HFFc6 (cell line): ENCODE measurements at places on chromosomes 6 and 20.

DNA sequence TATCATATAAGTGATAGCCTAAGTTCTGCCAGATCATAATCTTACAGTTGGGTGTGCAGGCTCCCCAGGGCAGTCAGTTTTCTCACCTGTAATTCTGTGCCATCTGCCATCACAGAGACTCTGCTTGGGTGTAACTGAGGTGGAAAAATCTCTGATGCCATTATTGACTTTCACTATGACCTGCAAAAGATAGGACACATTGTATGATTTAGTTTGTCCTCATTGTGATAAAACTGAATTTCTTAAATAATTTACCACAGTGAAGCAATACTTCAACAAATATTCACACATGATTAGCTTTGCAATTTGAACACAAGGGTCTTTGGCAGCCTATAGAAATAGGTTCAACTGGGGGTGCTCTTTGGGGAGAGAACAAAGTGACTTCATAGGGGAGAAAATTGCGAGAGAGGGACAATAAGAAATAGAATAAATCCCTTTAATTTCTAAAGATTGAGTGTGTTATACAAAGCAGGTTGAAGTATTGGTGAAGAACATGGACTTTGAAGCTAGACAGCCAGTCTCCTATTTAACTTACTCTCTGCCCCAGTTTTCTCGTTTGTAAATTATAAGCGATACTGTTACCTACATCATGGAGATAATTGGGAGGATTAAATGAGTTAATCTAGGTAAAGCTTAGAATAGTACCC lies 27.3 kb downstream of the FAM229B start:
- DNase-seq: no peak

DNA sequence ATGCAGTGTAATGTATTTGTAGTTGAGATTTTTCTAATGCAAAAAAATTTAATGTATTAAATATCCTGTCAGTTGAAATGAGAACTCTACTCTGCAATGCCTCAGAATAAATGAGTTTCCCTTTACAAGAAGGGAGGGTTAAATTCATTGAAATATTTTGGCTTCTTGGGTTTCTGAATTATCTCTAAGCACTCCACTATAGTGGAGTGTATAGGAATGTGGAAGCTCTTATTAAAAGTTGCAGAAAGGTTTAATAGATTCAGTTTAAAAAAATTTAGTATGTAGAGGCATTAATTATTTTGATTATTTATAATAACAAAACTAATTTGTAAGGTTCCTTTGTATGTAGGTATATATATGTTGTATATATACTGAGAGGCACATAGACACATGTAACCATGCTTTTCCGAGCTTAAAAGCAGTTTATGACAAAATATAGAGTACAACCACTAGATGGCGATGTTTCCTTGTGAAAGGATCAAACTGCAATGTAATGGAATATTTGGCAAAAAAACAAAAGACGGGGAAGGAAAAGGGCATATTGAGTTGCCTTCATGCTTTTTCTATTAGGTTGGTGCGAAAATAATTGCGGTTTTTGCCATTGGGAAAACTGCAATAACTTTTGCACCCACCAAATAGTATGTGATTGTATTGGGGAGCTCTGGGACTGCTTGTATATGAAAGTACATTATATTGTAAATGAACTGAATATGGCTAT lies 144.2 kb downstream of the MYO6 start:
- peak; percentile 77 for DNase-seq

DNA sequence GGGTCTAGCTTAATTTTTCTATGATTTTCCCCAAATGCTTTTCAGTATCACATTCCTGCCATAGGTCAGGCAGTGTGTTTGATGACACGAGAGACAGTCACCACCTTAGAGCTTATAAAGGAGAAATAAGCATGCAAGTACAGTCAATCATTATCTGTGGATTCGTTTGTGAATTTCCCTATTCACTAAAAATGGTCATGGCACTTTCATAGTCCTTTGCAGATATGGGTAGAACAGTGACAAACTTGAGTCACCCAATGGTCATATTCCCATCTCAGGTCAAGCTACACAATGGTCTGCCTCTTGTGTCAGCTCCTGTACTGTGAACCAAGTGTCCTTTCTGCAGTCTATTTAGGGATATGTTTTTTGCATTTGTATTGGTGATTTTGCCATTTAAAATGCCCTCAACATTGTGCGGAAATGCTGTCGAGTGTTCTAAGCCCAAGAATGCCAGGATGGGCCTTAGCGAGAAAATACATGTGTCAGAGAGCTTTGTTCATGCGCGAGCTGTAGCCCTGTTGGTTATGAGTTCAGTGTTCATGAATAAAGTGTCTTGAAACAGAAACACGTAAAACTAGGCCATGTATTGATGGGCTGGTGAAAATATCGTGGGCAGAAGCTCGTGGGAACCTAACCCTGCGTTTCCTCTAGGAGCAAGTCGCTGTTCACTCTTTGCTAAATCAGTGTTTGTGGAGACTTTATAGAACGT lies 19.8 kb downstream of the SUMO4 start:
- no peak for DNase-seq

DNA sequence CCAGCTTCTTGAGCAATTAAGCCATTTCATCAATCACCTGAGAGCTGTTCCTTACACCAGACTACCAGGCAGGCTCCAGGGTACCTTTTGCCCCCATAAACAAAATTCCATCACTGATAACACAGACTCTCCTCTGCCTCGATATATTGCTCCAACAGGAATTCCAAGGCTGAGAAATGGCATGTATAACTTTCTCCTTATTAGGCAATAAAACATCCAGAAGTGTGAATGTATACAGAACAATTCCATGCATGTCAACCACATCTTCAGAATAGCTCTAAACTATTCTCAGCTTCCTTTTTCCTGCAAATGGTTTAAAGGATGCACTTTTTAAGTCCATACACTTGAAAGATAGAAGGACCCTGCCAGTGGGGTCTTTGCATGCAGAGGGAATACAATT lies 73.8 kb downstream of the EDN3 start:
- DNase-seq: no peak

DNA sequence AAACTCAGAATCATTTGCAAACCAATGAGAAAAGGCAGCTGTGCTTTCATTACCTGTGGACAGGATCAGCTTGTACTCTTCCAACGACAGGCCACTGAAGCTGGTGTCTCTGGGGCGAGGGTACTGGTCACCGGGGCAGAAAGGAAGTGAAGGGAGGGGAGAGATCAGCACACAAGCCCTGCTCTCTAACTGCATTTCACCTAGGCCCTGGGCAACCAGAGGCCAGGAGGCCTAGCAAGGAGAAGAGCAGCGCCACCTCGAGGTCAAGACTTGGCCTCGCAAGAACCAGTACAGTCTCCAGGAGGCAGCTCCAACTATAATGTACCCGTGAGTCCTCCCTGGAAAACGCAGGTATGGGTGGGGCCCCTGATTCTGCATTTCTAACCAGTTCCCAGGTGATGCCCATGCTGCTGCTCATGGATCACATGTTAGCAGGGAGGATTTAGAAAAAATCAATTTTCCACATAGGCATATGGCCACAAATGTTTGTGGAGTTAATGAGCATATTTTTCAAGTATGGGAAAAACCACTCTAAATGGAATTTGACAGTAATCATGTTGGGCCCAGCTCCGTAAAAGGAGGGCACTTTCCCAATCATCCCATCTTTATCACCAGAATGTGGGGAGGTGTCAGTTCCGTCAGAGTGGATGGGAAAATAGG lies 11.0 kb downstream of the UQCC2 start:
- DNase-seq: peak; percentile 63

DNA sequence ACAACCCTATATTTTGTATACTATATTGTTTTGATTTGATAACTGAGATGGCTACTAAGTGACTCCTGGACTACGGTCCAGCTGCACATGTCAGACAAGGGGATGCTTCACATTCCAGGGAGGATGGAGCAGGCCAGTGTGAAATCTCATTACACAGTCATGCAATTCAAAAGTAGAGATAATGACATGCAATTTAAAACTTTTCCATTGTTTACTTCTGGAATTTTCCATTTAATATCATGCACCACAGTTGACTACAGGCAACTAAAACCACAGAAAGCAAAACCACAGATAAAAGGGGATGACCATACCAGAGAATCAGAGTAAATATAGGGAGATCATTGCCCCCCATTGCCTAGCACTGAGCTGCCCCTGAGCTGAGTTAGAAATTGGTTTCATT lies 366.4 kb downstream of the BTBD9 start:
- peak; percentile 59 for DNase-seq

DNA sequence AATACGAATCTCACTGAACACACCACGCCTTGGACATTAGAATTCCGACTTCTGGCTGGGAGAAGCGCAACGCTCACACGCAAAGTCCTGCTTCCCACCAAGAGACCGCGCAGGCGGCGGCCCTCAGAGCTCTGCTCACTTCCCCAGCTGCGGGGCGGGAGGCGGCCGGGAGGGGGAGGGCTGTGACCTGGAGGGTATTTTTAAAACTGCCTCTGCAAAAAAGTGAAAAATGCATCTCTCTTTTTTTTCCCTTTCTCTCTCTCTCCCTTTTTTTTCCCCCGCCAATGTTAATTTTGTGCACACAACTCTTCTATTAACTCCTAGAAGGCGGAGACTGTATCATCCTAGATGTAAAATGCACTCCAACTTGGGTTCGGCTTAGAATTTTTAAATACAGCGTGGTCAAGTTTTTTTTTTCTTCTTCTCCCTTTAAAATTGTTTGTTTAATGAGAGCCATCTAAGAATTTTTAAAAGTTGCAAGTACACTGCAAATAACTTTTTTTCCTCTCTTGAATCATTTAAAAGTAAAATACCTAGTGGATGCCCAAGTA lies 66.4 kb downstream of the STX11 start:
- DNase-seq: peak; percentile 94

DNA sequence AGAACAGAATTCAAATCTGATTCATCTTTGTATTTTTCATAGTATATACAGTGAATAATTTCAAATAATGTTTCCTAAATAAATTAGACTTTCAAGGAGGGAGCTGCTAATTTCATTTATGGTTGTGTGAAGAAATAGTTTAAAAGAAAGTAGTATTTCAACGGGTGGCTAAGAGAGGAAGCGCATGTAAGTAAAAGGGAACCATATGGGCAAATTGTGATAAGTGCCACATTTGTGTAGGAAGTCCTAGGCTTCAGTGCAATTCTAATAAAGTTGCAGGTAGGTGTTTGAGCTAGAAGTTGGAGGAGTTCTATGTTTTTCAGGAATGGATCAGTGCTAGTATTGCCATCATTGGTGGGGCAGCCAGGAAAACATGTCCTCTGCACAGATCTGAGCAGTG lies 178.8 kb upstream of the PRDM1 start:
- DNase-seq: no peak

DNA sequence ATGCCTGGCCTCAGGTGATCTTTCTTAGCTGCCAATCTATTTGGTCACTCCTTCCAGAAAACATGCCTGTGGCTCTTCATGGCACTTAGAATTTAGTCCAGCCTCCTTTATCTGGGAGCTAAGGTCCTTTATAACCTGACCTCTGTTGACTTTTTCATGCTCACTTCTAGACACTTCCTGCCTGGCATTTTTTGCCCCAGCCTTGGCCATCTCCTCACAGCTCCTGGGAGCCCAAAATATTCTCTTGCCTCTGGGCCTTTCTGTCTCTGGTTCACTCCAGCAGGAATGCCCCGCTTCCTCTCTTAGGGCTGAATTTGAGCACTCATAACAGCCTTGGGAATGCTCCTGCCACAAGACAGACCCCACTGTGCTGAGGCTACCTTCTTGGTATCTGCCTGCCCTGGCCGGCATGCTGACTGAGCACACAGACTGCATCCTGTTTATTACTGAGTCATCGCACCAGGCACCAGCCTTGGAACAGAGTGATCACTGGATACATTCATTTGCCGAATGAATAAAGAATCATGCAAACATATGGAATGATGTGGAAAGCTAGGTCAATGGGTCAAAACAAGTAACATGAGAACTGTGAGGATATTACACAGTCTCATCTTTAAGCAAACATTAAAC lies 5.8 kb upstream of the EEF1E1 start:
- peak; percentile 92 for DNase-seq
